ENCODE measurements at places on chromosomes 13 and 19.

- DNase-seq: no peak
Measured at GRCh38 chr13:25973576-25973975, 78.2 kb downstream of the SHISA2 start.

DNA sequence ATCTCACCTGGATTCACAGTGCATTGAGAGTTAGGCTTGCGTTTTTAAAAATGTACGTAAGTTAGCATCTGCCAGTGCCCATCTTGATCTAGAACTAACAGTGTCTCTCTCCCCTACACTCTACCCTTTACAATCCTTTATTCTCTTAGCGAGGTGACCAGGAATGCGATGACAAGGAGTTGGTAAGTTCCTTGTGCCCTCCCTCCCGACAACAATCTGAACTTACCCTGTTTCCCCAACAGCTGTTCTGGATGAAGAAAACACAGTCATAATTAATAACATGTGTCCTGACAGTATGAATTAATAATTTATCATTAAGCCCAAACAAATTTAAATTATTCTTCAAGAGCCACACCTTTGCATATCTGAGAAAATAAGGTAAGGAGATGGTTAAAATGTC lies 6.3 kb downstream of the TSHZ3 start:
- no peak for DNase-seq

- DNase-seq: no peak
Measured at GRCh38 chr19:34332027-34332760, 32.8 kb upstream of the GPI start.

DNA sequence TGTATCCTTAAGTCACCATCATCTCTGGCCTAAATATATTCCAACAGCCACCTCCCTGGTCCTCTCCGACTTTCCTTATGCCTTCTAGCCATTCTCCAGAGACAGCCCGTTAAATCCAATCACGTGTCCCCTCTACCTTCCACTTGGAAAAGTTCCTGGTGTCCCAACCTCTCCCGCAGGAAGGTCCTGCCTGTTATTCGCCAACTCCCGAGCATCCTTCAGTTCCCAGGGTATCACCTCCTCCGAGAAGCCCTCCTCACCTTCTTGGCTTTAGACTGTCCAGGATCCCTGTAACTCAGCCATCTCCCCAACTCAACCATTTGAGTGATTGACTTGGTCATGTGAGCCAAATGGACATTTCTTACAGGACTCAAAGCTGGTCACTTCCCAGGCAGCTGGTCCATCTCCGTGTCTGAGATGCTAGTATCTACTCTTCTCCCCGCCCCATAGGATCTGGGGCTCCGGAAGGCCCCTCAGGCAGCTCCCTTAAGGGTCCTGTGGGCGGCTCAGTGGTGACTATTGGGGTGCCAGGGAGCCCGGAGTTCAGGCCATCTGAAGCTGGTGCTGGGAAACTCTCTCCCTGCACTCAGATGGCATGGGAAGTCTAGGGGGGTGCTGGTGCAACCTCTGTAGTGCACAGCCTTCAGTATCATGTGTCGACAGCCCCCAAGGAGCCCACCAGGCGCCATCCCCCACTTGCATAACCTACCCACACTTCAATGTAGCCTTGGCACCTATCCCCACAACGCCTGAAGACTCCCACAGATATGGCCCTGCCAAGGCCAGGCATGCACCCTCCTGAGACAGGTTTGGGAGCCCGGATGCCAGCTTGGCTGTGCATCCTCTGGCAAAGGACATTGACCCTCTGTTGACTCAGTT lies 27.9 kb upstream of the NANOS3 start:
- no peak for DNase-seq

DNA sequence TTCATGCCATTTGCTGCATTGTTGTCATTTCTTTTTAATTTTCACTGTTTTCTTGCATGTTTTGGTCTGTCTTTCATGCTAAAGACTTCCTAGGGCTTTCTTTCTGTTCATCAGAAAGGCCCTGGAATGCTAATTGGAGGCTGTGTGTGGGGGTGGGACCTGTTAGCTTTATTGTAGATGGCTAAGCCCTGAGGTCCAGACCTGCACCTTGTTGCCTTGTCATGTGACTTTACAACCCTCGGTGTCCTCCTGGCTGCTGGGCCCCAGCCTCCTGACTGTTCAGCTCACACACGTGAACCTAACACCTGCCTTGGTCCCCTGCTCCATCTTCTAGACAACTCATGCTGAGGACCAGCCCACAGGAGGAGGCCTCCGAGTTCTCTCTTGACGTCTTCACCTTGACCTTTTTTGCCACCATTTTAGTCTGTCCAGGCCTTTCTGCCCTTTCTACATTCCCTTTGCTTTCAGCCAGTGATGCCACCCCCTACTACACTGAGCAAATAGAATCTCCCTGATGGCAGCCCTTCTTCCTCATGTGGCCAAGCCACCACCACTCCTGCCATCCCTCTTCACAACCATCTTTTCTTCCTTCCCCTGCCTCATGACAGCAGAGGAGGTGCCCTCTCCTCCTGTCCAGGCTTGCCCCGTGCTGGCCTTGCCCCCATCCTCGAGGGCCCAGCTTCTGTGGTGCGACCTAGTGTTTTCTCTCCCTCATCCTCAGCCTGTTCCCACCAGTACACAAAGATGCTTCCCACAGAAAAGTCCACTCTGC lies 41.4 kb upstream of the GPI start:
- no peak for DNase-seq
